ENCODE measurements at places on chromosomes 5 and 9. TPM values are rescaled to one million over a fixed set of nuclear protein-coding genes. Genes with fewer than 3 reads are reported as not detected.

- DNase-seq: no peak
Observed at GRCh38 chr5:134204575-134204974, 21.3 kb downstream of the PPP2CA start.

DNA sequence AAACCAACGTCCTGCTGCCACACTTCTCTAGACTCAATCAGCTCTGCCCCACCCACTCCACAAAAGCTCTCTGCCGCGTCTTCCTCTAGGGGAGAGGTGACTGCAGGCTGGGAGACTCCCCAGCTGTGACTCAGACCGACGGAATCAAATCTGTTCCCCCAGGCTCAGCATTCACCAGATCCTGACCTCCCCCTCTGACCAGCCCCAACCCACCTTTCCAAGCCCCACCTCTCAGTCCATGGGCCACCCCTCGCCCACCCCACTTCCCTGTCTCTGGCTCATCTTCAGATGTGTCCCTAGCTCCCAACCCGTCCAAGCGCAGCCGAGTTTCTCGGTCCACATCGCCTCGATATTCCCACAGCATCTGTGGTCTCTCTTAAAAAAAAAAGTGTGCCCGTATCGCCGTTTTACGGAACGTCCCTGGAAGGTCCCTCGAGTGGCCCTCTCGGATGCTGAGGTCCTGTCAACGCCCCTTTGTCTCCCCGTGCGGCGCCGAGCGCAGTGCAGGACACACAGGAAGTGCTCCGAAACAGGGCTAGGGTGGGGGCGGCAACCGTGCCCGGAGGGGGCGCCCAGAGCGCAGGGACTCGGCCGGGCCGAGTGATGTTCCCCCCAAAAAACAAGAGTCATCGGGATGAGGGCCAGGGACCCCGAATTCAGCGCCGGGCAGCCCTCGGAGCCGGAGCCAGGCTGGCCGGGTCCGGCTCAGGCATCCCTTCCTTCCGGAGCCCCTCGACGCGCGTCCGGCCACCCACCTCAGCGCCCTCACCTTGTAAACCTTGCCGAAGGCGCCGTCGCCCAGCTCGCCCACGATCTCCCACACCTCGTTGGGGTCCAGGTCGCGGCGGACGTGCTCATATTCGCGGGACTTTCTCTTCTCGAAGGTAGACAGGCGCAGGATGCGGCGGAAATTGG lies 649 bp downstream of the STK10 start:
- DNase-seq: peak; percentile 85

GRCh38 chr5:77425420-77425819 lies 66.7 kb downstream of the WDR41 start:
- no peak for DNase-seq

GRCh38 chr9:32741706-32742105 lies 41.6 kb upstream of the TMEM215 start:
- DNase-seq: no peak

- DNase-seq: peak; percentile 89
Observed at GRCh38 chr9:72365525-72366256, 683 bp upstream of the ZFAND5 start.

DNA sequence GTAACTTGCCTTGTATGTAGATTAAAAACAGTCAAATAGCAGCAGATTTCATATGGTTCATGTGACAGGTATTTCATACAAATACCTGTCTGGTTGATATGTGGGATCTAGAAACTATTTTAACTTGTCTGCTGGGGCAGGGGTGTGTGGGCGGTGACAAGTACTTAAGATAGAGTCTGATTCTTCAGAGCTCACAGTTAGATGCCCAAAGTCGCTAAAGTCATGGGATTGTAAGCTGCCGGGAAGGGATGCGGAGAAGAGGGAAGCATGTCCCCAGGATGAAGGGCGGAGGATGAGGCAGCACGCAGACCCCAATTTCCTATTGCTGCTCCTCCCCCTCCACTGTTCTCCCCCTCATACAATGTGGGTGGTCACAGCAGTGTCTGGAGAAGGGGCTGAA lies 13.3 kb downstream of the ANXA6 start:
- no peak for DNase-seq

DNA sequence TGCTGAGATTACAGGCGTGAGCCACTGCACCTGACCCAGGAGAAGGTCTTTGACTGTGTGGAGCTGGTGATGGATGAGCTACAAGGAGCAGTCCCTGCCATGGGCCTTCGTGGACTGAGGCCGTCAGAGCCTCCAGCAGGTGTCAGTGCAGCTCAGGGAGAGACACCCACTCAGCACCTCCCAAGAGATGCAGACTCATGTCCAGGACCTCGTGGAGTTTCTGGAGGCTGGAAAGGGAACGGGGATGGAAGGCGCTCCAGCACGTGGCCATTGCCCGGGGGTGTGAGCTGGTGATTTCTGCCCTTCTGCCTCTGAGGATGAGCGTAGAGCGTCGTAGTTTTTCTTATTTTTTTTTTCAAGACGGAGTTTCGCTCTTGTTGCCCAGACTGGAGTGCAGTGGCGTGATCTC lies 9.5 kb downstream of the TOR4A start:
- peak; percentile 52 for DNase-seq

- no peak for DNase-seq
Observed at GRCh38 chr5:57164124-57164523, 9.7 kb upstream of the GPBP1 start.

DNA sequence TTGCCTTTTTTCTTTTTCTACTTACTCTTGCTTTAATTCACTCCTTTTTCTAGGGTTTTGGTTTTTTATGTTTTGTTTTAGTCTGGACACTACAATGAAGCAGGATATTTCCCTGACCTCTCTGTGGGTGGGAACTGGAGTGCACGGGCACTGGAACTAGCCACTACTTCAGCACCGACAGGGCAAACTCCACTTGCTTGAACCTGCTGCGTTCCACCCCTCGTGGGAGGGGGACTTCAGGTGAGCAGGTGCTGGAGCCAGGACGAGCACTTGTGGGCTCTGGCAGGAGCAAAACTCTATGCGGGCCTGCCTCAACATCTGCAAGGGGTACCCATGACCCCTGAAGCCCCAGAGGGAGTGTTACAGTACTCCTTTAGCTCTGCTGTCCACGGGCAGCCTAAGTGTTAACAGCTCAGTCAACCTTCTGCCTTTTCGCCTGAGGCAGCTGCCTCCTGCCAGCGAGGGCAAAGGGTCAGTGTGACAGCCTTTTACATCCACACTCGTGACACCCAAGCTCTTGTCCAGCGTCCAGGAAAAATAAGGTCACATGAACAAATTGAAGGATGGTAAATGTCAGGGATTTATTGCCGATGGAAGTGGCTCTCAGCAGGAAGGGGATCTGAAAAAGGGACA lies 144.1 kb upstream of the NFIL3 start:
- no peak for DNase-seq

DNA sequence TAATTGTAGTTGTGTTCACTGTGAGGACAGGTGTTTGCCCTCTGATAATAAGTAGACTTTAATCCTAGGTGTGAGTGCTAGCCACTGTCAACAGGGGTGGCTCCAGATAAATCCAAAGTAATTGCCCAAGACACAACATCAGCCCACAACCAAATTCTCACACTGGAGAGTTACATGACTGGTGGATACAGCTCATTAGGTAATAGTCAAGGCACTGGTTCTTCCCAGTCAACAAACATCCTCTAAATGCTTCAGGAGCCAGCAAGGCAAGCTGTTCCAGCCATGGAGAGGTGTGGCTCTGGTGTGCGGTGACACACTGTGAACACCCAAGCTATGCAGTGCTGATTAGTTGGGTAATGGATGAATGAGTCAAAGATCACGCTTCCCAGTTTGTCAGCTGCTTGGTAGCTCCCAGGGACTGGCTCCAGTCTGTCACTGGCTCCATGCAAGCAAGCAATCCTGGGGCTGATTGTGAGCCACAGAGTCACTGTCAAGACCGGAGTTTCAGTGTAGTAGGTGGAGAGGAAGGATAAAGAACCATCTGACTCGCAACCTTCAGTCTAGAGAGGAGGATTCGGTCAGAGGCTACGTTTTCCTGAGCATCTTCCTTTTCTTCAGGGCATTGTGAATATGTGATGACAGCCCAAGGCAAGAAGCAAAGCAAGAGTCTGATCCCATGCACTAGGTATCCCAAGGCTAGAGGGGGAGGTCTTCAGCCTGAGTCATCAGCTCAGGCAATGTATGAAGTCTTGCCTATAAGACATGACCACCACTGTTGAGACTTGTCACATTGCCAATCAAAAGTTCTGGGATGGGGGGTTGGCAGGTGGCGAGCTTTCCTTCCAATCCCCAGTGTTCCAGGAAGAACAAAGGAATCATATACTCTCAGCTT lies 63.1 kb downstream of the UGCG start:
- DNase-seq: peak; percentile 49

- no peak for DNase-seq
Observed at GRCh38 chr5:117652958-117653280, 1078.3 kb upstream of the SEMA6A start.

DNA sequence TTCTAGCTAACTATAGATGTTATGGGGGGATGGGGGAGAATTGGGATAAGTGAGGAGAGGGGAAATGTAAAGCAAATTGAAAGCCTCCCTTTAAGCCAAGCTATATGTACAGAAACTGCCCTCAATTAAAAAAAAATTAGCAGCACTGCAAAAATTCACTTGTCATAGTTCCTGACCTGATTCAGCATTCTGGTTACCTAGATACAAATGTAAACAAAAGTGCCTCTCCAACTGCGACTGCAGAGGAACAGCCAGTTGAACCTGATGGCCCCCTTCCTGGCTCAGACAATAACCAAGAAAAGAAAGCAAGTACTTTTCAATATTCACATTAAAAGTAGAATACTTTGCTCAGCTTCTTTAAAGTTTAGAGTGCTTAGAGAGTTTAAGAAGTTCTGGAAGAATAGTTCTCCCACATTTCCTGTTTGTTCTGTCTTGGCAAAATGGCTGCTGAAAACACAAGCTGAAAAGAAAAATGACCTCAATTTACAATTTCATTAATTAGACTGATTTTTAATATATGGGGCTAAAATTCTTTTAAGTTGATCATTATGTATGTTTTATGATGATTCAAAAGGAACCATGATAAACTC lies 1.5 kb downstream of the FAM81B start:
- no peak for DNase-seq

Gene PLPP7
- 126 TPM for total RNA-seq

DNA sequence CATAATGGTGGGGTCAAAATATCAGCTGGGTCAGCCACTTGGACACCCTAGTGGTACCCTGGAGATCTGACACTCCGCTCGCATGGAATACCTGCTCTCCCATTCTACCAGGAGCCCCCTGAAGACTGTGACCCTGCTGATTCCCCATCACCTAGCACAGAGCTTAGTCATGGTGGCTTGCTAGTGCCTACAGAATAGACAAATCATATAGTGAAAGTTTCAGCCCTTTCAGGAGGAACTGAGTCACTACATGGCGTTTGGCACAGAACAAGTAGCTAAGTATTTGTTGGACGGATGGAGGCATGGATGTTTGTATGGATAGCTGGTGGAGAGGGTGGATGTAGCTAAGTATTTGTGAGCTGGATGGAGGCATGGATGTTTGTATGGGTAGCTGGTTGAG lies 65.3 kb downstream of the LMX1B start:
- DNase-seq: no peak

Gene SLC6A18
- total RNA-seq: not detected

DNA sequence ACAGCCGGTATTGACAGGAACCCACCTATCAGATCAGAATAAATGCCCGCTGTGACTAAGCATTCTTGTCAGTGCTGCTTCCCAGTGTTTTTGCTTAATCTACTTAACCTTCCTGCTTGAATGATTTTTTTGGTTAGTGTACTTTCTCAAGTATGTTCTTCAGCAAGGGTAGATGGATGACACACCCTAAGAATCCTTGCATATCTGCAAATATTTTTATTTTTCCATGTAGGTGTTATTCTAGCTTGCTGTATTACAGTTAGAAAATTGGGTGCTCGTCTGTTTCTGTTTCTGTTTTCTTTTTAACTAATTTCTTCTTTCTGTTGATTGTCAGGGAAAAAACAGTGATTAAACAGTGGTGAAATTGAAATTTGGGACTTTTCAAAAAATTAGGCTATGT lies 64.5 kb downstream of the SEC61B start:
- no peak for DNase-seq

Gene TLR4
- total RNA-seq: 20.5 TPM

DNA sequence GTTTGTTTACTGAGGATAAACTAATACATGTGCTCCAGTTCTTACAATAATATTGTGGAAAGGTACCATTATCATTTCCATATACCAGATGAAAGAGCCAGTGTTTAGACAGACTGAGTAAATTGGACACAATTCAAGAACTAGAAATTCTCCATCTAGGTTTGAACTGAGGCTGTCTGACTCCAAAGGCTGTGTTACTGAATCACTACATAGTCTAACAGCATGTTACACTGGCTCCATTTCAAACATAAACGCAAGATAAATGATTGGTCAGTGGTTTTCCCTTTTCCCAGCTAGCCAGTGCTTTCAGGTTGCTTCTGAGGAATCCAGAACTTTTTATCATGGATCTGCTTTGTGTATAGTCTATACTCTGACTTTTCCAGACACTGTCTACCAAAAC lies 8.1 kb downstream of the SPDL1 start:
- no peak for DNase-seq

GRCh38 chr5:7393921-7394799 lies 1.8 kb upstream of the ADCY2 start:
- DNase-seq: no peak

DNA sequence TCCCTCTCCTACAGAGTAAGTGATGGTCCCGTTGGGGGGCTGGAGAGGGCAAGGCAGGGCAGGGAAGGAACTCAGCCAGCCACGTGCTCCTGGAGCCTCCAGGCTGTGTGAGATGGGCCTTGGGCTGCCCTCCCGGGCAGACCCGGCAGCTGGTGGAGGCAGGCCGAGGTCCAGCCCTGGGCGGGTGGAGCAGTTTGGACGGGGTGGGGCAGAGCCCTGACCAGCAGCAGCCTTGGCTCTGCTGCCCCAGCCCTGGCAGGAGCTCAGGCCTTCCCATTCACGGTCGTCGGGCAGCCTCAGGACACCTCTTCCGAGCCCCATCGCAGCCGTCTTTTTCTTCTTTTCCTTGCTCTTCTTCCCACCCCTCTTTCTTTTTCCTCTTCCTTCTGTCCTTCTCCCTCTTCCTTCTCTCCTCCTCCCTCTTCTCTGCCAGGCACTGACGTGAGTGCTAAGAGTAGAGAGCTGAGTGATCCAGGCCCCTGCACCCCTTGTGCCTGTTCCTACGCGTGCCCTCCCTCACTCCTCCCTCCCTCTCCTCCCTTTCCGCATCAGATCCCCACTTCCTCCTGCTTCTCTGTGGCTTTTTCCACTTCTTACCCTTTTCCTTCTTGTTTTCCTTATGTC lies 42.8 kb downstream of the AMBP start:
- no peak for DNase-seq

DNA sequence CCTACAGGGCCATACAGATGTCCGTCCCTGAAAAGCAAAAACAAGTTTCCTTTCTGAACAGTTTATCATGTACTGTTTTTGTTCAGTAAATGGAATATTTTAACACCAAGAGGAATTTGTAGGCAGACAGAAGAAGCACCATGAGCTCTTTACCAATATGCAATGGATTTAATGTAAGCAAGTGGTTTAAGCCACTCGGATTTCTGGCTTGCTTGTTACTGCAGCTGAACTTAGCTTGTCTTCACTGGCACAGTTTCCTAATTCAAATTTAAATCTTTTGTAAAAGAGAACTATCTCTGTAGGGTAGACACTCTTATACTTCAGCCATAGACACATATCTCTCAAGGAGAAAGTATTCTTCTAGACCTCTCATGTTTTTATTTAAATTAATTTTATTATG lies 12.7 kb upstream of the EBF1 start:
- DNase-seq: no peak

Gene NPDC1
- total RNA-seq: 68.3 TPM

Gene FOXD4
- 0.19 TPM for total RNA-seq
